ENCODE measurements at places on chromosomes 3 and 15. TPM values are rescaled to one million over a fixed set of nuclear protein-coding genes. Genes with fewer than 3 reads are reported as not detected.
A peak's percentile ranks its signal among the peaks of the same experiment; 100 is the strongest.

GRCh38 chr3:105518806-105519418 is 152.2 kb downstream of the ALCAM start:
- peak; percentile 35 for DNase-seq

Gene CCR8
- not detected for total RNA-seq

- DNase-seq: no peak
Measured at GRCh38 chr3:173823911-173824460, 426.4 kb downstream of the NLGN1 start.

GRCh38 chr3:160343132-160343531 is 55.9 kb downstream of the IFT80 start:
- peak; percentile 16 for DNase-seq

DNA sequence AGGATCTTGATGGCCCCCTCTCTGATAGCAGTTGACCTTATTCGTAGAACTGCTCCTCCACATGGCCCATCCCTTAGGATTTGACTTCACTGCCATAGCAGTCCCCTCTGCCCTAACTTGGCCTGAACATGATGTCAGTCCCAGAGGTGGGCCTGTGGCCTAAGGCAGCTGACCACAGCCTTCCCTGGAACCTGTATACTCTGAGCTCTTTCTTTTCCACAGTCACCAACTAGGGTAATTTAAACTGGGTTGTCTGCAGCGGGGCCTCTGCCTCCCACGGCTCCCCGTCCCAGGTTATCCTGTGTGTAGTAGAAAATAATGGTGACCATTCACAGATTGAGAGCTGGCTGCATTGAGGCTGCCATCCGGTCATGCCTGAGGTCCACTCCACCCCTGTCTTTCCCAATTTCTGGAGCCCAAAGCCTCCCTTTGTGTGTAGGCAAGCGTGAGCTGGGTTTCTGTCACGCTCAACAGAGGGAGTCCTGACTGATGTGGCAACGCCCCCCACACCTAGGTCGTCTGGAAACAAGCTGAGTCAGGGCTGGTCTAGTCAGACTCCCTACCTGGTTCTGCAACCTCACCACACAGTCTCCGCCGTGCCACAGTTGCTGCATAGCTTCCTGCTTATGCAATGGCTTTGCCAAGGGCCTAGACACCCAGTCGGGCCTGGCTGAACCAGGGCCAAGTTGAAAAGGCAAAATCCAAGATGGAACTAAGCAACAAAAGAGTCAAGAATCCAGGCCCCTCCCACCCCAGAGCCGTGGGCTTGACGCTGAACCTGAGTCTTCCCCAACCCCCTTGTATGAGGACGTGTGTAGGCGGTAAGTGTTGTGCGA is 284.5 kb downstream of the XXYLT1 start:
- peak; percentile 25 for DNase-seq

- no peak for DNase-seq
Measured at GRCh38 chr3:128051459-128051836, 789 bp upstream of the SEC61A1 start.

DNA sequence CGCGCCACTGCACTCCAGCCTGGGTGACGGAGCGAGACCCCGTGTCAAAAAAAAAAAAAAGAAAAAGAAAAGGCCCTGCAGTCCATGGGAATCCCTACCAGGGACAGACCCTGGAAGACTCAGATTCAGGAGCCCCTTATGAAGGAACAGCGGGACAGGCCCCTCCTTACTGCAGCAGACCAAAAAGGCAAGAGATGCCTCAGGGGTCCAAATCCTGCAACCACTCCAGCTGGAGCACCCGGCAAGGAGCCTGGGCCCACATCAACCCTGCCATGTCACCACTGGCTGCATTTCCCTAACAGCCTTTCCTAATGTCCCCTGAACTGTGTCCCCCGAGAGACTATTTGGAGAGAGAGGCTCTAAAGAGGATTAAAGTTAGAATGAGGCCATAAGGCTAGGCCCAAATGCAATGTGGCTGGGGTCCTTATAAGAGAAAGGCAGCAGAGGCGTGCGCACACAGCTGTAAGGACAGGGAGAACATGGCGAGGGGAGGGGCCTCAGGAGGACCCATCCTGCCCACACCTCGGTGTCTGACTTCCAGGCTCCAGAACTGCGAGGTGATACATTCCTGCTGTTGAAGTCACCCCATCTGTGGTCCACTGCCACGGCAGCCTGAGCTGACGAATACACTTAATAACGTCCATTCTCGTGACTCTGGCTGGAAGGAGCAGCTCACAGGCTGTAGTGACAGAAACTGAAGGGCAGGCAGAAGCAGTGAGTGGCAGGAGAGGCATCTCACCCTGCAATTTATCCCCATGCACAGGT is 78.1 kb downstream of the ATP10A start:
- DNase-seq: no peak

Gene LRRC31
- not detected for total RNA-seq

Gene SMCO1
- not detected for total RNA-seq

All from HepG2 (cell line).